ENCODE measurements at places on chromosomes 7 and 10.
A peak's percentile ranks its signal among the peaks of the same experiment; 100 is the strongest.

- no peak for DNase-seq
Observed at GRCh38 chr10:794382-794956, 105.0 kb upstream of the DIP2C start.

GRCh38 chr10:99341860-99342490 is 12.8 kb downstream of the CNNM1 start:
- no peak for DNase-seq

- no peak for DNase-seq
Observed at GRCh38 chr7:132055336-132056120, 499.1 kb upstream of the PODXL start.

DNA sequence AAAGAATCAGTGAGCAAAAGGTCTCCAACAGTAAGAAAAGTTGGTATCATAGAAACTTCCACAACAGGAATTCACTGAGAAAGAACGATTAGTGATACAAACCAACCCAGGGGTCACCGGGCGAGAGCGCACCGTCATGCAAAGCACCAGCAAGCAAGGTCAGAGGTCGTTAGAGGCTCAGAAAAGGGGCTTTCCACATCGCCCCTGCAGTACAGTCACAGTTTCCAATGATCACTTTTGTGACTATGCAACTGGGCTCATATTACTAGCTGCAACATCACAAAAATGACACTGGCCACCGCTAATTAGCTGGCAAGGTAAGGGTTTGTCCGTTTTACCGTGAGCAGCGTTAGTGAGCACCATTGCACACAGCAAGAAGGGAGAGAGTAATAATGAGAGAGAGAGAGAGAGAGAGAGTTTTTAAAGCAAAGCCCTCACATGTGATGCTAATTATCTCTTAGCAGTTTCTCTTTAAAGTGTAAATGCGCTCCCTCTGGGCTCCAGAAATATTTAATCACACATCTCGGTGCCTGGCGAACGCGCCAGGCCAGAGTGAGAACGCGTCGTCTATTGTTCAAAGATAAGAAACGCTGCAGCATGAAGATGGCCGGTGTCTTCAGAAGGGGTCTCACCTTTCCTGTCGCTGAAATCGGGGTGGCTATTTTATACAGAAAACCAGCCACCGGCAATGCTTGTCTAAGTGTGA is 237.5 kb downstream of the DNAJB6 start:
- DNase-seq, result no peak

GRCh38 chr10:123689880-123690279 is 23.7 kb downstream of the GPR26 start:
- DNase-seq, result no peak

DNA sequence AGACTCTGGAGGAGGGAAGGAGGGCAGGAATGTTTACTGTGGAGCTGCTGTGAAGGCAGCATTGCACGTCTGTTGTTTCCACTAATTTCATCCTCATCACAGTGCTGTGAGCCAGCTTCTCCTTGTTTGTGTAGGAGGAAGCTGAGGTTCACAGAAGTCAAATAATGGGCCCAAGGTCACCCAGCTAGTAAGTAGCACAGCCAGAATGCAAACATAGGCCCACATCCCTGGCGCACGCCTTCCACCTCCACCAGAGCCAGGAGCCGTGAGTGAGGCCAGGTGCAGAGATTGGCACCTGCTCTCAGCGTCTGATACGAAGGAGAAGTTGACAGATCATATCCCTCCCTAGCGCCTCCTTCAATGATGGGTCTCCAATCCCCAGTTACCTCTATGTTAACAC is 93.6 kb downstream of the HTR5A start:
- DNase-seq, result no peak

DNA sequence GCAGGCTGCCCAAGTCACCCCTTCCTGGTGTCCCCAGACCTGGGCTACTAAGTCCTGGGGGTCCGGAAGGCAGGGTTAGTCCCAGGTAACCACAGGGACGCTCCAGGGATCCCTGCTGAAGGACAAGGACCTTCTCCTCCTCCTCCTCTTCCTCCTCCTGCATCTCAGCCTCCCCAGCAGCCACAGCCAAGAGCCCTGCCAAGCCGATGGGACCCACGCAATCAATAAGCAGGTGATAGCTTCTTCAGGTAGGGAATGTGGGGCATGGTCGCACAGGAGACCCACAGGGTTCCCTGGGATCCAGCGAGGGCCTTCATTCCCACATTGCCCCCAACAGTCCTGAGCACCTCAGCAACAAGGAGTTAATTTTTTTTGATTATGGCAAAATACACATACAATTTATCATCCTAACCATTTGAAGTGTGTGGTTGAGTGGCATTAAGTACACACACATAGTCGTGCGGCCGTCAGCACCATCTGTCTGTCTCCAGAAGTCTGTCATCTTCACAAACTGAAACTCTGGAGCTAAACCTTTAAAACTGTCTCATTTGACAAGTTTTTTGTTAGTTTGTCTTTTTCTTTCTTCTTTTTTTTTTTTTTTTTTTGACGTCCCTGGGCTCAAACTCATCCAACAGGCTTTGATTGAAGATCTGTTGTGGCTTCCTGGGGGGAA is 12.1 kb downstream of the CRYGN start:
- no peak for DNase-seq

DNA sequence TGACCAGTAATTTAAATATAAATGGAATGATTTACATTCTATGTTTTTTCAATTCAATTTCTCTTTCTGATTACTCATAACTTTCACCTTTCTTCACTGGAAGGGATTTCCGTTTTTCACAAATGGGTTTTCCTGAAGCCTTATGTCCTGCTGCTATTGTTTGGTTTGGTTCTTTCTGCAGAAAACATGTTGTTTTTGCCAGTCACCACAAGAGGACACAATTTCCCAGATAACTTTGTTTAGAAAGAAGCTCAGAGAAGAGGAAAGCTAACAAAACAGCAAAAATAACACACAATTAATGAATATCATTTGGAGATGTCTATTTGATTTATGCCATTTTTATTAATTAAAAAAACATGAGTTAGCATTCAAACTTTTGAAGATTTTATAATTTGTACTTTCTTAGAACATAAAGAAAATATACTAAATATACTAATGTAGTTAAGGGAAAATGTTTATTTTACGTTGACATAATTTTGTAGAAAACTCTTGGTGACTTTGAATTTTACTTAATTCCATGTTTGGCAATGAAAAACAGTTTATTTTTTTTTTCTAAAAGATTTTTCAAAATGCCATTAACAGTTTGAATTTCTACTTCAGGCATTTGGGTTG is 4.6 kb upstream of the TWIST1 start:
- DNase-seq, result no peak

DNA sequence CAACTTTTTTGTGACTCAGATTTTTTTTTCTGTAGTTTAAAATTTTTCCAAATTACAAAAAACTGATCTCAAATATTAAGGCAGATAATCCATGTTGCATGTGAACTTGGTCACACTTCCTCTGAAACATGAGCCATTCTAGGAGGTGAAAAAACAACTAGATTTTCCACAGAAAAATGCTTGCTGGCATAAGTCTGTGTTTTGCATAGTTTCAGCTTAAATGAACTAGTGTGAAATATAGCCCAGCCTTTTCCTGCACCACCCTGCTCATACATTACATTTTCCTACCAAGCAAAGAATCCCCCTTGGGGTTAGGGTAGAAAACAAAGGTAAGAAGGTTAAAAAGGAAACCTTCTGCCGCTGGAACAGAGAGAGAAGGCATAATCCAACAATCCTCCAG is 48.2 kb downstream of the SLC25A13 start:
- DNase-seq, result no peak

- peak; percentile 16 for DNase-seq
Observed at GRCh38 chr10:11499425-11500071, 111.9 kb downstream of the USP6NL start.

- no peak for DNase-seq
Observed at GRCh38 chr10:112182784-112183328, 709 bp downstream of the GPAM start.

- DNase-seq, result no peak
Observed at GRCh38 chr7:27140126-27140857, 3.2 kb downstream of the HOXA5 start.

GRCh38 chr10:3563298-3563697 is 221.7 kb downstream of the KLF6 start:
- no peak for DNase-seq

- DNase-seq, result no peak
Observed at GRCh38 chr10:83961620-83962019, 177.7 kb upstream of the GHITM start.

- no peak for DNase-seq
Observed at GRCh38 chr10:659688-660141, 29.8 kb downstream of the DIP2C start.

DNA sequence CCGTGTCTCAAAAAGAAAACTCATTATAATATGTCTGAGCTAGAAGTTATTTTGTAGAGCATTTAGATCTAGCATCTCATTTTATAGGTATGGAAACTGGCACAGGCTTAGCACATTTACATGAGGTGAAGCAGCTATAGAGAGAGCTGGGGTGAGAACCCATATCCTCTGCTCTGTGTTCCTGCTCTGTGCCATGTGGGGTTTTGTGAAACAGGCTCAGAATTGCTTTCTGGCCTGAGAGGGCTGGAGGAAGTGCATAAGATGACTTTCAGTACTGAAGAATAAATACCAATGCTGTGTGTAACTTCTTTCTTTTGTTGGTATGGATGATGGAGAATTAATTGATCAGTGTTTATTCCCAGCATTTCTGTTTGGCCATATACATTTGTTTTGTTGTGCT is 159.1 kb downstream of the LRRC4 start:
- no peak for DNase-seq

DNA sequence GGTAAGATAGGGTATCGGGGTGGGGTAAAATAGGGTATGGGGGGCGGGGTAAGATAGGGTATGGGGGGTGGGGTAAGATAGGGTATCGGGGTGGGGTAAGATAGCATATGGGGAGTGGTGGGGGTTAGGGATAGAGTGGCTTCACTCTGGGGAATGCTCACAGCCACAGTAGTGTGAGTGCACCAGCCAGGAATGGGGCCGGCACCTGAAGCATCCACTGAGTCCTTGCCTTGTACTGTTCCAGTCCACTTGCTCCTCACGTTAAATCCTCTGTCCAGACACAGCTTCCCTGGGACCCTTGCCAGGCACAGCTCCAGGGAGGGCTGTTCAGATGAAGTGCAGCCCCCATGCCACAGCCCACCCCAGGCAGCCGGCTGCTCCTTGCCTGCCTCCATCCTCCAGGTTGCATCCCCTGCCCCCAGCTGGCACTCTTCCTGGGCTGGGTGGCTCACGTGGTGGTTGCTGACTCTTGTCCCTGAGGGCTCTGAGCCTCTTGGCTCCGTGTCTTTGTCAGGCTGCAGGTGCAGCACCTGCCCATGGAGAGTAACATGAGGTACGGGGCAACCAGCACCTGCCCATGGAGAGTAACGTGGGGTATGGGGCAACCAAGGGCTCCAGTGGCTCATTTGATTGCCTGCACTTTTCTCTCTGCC is 268.4 kb downstream of the TCERG1L start:
- no peak for DNase-seq

DNA sequence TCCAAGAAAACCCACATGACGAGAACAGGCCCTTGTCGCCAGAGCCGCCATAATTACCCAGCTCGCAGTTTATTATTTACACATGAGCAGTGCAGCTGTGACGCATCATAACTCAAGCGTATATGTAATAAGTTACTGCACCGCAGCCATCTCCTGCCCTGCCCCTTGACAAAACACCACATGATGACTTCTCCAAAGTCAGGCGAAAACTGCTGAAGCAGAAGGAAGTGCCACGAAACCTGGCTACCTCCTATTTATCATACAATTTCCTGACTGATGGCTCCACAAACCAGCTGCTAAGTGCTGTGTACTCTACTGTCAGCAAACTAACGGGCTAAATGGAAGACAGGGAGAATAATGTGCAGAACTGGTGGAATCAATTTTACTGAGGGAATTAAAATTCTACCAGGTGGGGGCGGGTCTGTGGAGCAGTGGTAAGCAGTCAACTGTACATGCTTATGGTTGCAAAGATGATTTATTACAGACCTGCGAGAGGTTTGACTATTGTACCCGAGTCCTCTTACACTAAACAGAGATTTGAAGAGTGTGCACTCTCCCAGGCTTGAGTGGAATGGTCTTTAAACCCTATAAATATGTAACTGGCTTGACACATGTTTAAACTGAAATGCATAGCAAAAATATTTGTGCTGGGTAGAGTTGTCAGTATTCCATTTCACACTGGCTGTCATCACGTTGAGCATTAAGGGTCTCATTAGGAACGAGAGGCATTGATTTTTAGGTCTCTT is 156.0 kb downstream of the GLI3 start:
- DNase-seq, result no peak

DNA sequence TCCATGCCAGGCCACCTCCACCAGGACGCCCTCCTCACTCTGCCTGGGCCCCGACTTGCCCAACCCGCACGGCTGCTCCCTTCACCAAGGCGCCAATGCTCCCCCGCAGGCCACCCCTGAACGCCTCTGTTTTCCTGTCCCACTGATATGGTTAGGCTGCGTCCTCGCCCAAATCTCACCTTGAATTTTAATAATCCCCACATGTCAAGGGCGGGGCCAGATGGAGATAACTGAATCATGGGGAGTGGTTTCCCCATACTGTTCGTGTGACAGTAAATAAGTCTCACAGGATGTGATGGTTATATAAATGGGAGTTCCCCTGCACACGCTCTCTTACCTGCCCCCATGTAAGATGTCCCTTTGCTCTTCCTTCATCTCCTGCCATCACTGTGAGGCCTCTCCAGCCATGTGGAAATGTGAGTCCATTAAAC is 29.8 kb downstream of the RSU1 start:
- peak; percentile 15 for DNase-seq

DNA sequence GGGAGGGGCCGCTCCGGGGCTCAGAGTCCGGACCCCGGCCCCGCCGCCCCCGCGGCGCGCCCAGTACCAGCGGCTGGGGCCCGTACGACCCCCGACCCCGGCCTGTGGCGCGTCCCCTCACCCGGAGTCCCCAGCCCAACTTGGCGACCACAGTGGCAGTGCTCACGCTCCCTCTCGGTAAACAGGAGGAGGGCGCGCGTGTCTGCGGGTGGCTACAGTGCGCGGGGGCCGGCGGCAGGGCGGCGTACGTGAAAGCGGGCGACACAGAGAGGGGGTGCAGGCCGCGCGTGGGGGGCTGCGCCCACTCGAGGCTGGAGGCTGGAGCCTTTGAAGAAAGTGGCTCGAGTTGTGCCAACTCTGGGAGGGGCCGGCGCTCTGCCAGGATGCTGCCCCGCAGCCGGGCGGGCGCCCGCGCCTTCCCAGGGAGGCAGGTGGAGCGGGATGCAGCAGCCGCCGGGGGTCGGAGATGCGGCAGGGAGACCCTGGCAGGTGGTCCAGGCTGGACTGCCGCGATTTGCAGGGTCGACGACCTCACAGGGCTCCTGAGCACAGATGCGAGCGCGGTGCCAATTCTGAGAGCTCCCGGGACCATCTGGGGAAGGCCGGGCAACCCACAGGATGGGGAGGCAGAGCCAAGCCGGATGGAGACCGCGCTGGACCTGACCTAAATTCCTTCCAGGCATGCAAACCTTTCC is 655 bp downstream of the PTPRE start:
- no peak for DNase-seq

GRCh38 chr7:467393-467828 is 52.2 kb downstream of the PDGFA start:
- DNase-seq, result peak; percentile 6

- no peak for DNase-seq
Observed at GRCh38 chr7:13312307-13312706, 624.9 kb downstream of the ARL4A start.

- DNase-seq, result no peak
Observed at GRCh38 chr7:137209151-137209817, 134.2 kb downstream of the PTN start.
